Heart right ventricle (tissue), 16 donors: ENCODE measurements at places on chromosomes 12 and 14. TPM values are rescaled to one million over a fixed set of nuclear protein-coding genes. Genes with fewer than 3 reads are reported as not detected.
A peak's percentile ranks its signal among the peaks of the same experiment; 100 is the strongest.

DNA sequence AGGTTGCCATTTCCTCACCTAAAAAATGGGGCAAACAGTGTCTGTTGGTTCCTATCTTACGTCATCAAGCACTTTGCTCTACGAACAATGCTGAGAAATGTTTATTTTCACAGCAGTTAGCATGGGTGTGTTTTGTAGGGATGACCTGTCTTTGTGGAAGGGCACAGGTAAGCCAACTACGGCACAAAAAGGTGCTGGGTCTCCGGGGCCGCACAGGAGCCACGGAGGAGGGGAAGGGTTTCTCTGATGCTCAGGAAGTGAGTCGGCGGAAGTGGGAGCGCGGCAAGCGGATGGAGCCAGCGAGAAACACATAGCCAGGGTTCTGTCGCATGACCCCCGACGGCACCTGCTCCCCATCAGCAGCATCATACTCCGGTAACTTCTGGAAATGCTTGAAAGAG is 65.6 kb upstream of the TCL1B start:
- DNase-seq: no peak
- no peaks in the 10 kb centered on the region for H3K4me1 ChIP-seq
- no peak overlapping the region for H3K27ac ChIP-seq
- H3K4me3 ChIP-seq: no peak overlapping the region
- peaks cover 5% of the 10 kb centered on the region for H3K27me3 ChIP-seq

DNA sequence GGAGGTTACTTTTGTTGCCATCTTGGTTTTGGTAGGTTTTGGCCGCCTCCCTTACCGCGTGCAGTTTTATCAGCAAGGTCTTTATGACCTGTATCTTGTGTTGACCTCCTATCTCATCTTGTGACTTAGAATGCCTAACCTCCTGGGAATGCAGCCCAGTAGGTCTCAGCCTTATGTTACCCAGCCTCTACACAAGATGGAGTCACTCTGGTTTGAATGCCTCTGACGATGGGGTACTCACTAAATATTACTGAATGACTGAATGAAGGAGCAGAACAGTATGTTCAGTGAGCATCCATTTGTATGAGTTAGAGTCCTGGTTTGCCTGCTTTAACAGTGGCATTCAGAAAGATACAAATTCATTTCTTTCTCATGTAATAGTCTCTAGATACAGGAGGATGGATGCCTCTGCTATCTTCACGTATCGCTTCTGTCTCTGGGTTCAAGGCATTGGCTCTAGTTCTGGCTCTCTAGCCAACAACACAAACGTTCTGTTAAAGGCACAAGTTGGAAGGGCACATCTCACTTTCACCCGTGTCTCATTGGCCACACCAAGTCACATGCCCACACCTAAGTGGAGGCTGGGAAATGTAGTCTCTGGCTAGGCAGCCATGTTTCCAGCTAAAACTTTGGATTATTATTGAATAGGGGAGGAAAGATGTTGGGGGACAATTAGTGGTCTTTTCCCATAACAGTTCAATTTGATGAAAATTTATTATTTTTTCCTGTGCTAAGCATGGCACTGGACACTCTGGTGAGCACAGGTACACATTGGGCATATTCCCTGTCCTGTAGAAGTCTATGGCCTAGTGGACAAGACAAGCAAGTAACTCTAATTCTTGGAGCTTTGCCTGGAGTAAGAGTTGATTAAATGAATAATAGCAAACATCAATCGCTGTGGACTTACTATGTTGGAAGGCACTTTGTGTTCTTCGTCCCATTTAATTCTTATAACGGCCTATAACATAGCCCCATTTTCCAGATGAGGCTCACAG is 75.2 kb upstream of the RPH3A start:
- H3K36me3 ChIP-seq: no peaks in the 10 kb centered on the region

GRCh38 chr14:88017535-88017934 is 12.6 kb downstream of the GPR65 start:
- no peak overlapping the region for H3K4me3 ChIP-seq
- no peaks in the 10 kb centered on the region for H3K27me3 ChIP-seq
- H3K36me3 ChIP-seq: no peaks in the 10 kb centered on the region
- no peak for DNase-seq
- H3K4me1 ChIP-seq: no peaks in the 10 kb centered on the region

- peaks cover 86% of the 10 kb centered on the region for H3K36me3 ChIP-seq
- H3K27ac ChIP-seq: no peak overlapping the region
- no peak overlapping the region for H3K4me3 ChIP-seq
- DNase-seq: no peak
- peaks cover 62% of the 10 kb centered on the region for H3K4me1 ChIP-seq
Measured at GRCh38 chr14:69708586-69709560, 58.1 kb upstream of the SRSF5 start.

DNA sequence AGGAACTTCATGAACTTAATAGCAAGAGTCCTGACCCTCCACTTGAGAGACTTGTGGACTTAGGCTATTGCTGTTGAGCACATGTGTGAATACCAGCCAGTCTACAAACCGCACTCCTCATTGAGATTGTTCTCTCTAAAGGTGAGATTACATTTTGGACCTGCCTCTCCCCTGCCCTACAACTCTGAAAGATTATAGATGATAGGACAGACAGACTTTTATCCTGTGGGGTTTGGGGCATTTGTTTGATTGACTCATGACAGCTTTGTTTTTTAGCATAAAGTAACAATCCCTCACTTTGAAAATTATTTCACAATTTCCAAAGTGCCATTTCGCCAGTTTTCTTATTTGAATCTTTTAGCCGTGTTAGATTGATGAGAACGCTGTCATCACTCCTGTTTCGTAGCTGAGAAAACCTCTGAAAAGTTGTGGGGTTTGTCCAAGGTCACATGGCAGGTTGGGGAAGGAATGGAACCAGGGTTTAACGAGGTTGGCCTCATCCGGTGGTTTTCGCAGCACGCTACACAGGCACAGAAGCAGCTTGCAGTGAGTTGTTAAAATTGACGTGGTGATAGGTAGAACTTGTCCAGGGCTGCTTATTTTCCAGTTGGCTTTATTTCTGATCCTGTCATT is 836 bp downstream of the EVL start:
- peaks cover 35% of the 10 kb centered on the region for H3K4me1 ChIP-seq
- H3K36me3 ChIP-seq: no peaks in the 10 kb centered on the region
- no peaks in the 10 kb centered on the region for H3K27me3 ChIP-seq
- H3K4me3 ChIP-seq: peak overlapping the region; percentile 55
- H3K27ac ChIP-seq: peak overlapping the region; percentile 30
- no peak for DNase-seq

- H3K27me3 ChIP-seq: no peaks in the 10 kb centered on the region
- H3K4me1 ChIP-seq: peaks cover 34% of the 10 kb centered on the region
- DNase-seq: no peak
- H3K4me3 ChIP-seq: no peak overlapping the region
- peak overlapping the region; percentile 9 for H3K27ac ChIP-seq
- H3K36me3 ChIP-seq: no peaks in the 10 kb centered on the region
Measured at GRCh38 chr14:89292579-89293313, 124.3 kb downstream of the FOXN3 start.

DNA sequence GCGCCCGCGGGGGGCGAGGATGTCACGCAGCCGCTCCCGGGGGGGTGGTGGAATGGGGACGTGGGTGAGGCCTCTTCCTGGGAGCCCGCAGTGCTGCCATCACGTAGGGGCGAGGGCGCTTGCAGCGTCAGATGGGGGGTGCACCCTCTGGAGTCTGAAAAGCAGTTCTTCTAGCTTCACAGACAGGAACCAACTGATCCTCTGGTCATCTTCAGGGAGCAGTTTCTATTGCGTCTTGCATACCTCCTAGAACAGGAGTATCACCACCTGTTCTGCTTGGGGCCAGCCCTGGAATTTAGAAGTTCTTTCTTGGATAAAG is 36.9 kb upstream of the PRIMA1 start:
- H3K36me3 ChIP-seq: no peaks in the 10 kb centered on the region
- H3K27ac ChIP-seq: no peak overlapping the region
- DNase-seq: no peak
- H3K27me3 ChIP-seq: no peaks in the 10 kb centered on the region
- H3K4me3 ChIP-seq: no peak overlapping the region

DNA sequence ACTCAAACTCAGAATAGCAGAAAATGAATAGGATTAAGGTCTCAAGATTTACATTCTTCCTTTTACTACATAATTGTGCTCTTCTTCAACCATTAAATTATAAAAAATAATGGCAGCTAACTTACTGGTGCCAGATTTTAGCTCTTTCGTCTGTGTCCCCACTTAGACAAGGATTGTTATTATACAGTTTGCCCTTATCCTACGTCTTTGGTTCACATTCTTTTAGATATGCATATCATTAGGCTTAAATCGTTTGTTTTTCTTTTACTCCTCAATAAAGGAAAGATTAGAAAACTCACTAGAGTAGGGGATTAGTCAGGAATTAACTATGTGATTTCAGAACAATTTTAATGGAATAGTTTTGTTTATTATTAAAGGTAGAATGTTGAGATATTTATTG is 129.6 kb upstream of the GARIN2 start:
- no peak overlapping the region for H3K27ac ChIP-seq
- no peaks in the 10 kb centered on the region for H3K4me1 ChIP-seq
- no peak for DNase-seq

BCL11B gene
- total RNA-seq: 0.05 TPM
